GM04503 (cell line): ENCODE measurements at places on chromosomes 11 and 22.

- no peak for DNase-seq
Observed at GRCh38 chr11:350723-351255, 18.5 kb upstream of the B4GALNT4 start.

DNA sequence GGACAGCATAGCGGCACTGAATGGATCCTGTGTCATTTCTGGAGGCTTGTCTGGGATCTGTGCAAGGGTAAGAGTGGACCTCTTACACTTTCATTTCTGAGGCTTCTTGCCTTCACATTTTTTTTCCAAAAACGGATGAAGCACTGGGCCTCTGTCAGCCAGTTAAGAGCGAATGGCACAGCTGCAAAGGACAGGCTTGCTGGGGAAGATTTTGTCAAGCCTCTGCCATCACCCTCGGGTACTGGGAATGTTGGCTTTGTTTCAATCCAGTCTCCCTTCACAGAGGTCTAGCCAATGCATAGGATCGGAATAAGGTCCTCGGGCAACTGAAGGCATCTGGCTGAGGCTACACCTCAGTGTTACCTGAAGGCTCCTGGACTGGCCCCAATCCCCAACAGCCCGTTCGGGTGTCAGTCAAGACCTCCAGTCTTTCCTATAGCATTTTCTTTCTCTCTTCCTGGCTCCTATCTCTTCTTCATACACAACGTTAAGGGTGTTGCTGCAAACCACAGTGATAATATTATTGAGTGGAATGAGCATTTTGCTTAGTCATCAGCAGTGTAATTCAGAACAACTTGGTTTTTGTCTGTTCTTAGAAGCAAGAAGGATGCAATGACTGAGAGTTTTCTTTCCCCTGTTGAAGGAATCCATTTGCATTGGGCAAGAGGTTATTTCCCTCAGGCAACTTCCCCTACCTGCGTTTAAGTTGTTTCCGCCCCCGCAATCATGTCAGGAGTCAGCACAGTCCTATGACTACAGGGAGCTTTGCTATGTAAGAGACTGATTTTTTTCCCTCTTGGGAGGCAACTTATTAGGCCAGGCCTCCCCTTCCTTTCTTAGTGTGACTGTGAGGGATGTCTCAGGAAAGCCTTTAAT is 22.8 kb downstream of the NPAT start:
- DNase-seq = no peak

DNA sequence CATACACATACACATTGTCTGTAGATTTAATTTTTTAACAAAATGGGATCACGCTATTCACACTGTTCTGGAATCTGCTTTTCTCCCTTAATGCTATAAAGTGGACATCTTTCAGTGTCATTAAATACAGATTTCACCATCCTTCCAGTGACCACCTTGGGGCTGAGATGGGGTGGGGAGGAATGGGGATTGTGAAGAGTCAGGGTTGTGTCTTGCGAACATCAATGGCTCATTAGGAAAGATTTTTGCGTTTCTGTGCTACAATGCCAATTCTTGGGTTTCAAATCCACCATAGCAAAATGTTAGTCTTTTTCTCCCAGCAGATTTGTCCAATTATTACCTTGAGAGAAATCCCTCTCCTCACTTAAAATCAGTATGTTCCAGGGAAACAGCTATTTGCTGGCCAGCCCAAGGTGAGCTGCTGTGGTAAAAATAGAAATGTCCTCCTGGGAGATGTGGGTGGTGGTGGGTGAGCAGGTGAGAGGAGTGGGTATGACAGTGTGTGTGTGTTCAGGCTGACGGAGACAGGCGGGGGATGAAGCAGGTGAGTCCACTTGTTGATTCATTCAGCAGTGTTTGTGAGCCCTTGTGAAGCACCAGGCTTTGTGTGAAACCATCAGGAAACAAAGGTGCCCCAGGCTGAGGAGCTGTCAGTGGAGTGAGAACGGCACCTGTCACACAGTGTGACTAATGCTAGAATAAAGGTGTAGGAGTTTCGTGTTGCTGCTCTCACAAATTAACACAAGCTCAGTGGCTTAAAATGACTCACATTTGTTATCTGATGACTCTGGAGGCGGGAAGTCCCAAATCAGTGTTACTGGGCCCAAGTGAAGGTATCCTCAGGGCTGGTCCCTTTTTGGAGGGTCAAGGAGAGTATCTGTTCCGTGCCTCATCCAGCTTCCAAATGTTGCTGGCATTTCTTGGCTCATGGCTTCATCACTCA is 1.7 kb upstream of the CBX6 start:
- no peak for DNase-seq

DNA sequence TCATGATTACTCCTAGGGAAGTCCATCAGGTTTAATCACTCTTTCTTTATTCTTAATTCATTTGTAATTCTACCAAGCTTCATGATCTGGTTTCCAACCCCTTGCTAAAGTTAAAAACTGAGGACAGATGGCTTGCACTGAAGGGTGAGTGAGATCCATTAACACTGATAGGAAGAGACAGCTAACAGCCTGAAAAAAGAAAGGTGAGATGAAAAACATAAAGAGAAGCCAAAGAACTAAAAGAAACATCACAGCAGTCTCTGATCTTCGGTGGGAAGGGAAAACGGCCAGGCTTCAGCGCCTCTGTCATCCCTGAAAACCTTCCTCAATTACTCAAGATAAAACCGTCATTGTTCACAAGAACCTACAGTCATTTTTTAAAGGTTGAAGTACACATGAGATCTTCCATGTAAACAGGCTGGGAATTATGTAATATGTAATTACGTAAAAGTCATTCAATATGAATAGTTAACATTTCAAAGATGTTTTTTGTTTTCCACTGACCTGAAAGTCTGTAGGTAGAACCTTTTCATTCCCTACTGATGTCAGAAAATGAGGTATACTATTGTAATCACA is 41.3 kb downstream of the VSIG10L2 start:
- DNase-seq = no peak

GRCh38 chr11:97355230-97355629 is 965.4 kb downstream of the JRKL start:
- DNase-seq = no peak

- DNase-seq = no peak
Observed at GRCh38 chr22:32904044-32904443, 102.5 kb downstream of the TIMP3 start.

GRCh38 chr22:28629420-28630176 is 50.0 kb downstream of the TTC28 start:
- no peak for DNase-seq

GRCh38 chr22:41504397-41504796 is 35.5 kb downstream of the ACO2 start:
- no peak for DNase-seq

DNA sequence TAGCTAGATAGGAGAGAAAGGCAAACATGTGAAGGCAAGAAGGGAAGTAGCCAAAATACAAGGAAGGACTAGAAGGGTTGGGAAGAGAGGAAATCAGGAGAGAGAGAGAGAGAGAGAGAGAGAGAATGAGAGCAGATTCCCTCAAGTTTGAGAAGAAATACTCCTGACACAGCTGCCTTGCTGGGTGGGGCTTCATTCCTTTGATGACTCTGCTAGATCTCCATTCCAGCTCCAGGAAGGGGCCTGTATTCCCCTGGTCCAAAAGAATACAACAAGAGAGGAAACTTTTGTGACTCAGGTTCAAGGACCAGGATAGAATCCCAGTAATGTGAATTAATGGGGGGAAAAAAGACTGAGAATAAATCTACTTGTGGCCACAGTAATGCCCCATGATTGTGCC is 62.9 kb upstream of the SPON1 start:
- DNase-seq = no peak

DNA sequence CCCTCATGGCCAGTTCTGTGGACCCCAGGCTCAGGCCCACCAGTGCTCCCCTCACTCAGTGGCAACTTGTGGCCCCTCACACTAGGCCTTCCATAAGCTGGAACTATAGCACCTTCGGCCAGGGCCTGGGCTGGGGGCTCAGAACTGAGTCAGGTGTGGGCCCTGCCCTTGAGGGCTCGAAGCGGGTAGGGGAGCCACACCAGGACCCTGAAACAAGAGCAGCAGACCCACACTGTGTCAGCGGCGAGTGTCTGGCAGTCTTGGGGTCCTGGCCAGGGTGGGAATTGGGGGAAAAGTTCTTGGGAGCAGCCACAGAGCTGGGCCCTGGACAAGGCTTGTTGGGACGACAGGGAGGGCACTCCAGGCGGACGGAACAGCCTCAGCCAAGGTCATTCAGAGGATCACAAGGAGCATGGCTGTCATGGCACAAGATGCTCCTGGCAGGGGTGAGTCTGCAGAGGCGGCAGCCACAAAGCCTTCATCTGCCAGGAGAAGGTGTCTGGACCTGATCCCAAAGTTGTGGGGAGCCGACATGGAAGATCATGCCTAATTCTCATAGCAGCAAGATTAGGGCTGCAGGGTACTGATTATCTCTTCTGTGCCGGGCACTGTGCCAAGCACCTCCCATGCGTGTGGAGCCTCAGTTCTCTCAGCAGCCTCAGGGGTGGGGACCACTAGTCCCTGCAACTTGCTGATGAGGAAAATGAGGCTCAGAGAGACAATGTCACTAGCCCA is 50.7 kb downstream of the SHISAL1 start:
- DNase-seq = no peak

GRCh38 chr11:73249853-73250783 is 22.0 kb upstream of the P2RY6 start:
- DNase-seq = no peak

DNA sequence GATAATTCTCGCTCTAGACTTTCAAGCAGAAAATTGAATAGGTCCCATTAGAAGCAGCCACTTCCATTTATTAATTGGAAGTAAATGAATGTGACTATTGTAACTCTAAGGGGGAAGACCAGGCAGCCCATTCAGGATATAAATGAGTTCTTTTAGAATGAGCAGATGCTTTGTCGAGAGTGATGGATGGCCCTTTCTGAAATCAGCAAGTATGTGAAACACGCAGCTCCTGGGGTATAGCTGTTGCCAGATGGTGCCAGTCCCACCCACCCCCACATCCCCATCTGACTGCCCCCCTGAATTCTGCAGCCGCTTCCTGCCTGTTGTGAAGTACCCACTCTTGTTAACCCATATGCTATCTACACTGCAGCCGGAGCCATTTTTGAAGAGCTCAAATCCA is 3.7 kb downstream of the SLC15A3 start:
- no peak for DNase-seq

DNA sequence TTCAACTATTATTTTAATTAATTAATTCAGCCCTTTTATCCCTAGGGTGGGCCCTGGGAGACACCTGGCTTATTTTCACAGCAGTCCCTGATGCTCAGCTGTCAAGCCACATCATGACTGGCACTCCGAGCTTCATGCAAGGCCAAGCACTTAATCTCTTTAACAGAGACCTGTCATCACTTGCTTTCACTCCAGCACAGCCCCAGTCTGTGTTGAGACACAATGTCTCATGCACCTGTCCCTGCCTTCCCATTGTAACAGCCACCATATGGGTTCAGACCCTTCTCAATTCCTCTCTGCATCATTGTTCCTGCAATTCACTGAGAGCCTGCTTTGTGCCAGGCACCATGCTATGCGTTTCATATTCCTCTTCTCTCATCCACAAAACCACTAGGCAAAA is 222.2 kb upstream of the TENM4 start:
- no peak for DNase-seq

DNA sequence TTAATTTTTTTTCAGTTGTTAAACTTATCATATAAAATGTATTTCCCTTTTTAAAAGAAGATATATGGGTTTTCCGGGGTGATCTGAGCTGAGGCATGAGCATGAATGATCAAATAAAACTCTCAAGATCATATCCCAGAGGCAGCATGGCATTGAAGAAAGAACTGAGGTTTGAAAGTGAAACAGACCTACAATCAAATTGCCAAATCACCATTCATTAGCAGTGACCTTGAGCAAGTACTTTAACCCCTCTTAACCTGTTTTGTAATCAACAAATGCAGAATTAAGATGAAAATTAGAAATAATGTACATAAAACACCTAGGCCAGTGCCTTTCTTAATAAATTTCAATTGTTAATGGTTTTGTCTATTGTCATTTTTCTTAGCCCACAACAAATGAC is 116.0 kb downstream of the RBFOX2 start:
- no peak for DNase-seq

GRCh38 chr11:65888163-65888814 is at the start of gene FIBP:
Gene FIBP (minus strand): TSS chr11:65888471. CDS start chr11:65888418, 53 bp downstream.
- DNase-seq = peak; percentile 74

DNA sequence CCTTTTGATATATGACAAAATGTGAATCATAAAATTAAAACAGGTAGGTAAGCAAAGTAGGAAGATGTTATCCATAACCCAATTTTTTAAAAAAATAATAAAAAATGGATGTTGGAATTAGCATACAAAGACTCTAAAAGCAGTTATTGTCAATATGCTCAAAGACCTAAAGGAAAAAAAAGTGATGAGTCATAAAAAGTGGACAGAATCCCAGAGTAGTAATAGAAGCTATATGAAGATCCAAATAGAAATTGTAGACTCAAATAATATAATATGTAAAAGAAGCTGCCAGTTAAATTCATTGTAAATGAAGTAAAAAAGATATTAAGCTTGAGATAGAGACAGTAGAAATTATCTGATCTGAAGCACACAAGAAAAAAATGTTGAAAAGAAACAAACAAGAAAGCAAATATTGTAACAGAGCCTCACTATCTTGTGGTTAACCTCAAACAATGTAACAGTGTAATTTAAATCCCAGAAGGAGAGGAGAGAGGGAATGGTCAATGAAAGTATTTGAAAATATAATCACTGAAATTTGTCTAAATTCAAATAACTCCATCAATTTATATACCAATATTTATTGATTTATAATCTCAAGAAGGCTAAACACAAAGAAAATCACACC is 773.4 kb upstream of the RAG2 start:
- DNase-seq = no peak

DNA sequence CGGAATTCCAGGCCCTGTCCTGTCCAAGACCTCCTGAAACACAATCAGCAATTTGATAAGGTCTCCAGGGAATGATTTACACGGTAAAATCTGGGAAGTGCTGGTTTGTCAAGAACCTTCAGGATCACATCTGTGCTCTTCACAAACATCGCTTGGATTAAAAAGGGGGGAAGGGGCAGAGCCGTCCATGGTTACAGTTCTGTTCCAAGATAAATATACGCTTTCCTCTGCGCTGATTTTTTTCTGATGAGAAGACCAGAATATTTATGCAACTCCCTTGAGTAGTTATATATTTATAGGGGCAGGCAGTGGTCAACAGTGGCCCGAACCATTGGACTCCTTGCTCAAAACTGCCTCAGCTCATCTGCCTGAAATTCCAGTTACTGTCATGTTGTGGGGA is 9.2 kb upstream of the APOL5 start:
- no peak for DNase-seq

DNA sequence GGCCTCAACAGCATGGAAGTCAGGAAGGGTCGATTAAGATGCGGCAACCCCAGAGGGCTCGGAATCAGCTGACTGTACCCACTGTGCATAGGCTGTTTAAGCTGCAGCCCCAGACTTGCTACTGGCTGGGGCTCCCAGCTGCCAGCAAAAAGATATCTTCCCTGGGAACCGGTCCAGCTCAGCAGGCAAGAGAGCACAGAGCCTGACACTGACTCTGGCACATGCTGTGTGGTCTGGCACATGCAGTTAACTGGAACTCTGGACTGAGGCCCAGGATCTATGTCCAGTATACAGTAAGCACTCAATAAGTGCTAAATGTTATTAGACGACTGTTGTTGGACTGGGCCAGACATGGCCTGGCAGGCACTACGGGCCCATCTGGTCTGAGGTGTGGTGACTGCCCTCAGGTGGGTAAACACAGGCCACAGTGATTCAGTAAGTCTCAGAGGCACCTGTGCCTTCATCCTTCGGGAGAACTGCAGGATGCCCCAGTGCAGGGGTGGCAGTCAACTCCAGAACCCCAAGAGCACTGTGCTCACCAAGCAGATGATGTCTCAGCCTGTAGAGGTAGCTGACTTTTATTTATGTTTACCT is 87.6 kb downstream of the LARGE1 start:
- DNase-seq = no peak

- DNase-seq = no peak
Observed at GRCh38 chr11:75562836-75563484, 907 bp downstream of the SERPINH1 start.
